Head of caudate nucleus (tissue), 42 donors: ENCODE measurements at places on chromosomes 5 and 9.

- no peak for DNase-seq
Measured at GRCh38 chr9:133008406-133008805, 22.4 kb upstream of the GTF3C5 start.

- DNase-seq: no peak
Measured at GRCh38 chr9:97480749-97481148, 20.7 kb upstream of the TMOD1 start.

GRCh38 chr9:91354881-91355280, 6.8 kb downstream of the AUH start:
- no peak for DNase-seq

- no peak for DNase-seq
Measured at GRCh38 chr5:32753765-32754164, 42.6 kb downstream of the NPR3 start.

- DNase-seq: no peak
Measured at GRCh38 chr5:174338185-174339010, 292.9 kb downstream of the NSG2 start.

DNA sequence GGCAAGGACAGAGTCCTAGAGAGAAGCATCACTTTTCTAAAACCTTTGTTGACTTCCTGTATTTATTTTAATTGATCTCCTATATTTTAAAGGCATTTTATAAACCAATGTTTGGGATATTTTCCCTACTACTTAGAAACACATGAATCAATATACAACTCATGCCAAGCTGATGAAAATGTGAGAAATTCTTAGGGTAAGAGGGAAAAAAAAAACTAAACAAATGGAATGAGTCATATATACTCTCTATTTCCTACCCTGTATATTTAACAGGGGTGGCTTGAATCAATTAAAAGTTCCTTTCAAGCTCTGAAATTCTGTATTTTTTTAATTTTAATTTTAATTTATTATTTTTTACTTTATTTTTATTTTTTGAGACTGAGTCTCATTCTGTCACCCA, 19.6 kb downstream of the BAAT start:
- no peak for DNase-seq

GRCh38 chr5:147675168-147675567, 107.4 kb downstream of the JAKMIP2 start:
- DNase-seq: no peak

GRCh38 chr5:142529626-142530278, 156.1 kb downstream of the FGF1 start:
- DNase-seq: no peak

- no peak for DNase-seq
Measured at GRCh38 chr5:176929654-176930053, 30.5 kb upstream of the HK3 start.

DNA sequence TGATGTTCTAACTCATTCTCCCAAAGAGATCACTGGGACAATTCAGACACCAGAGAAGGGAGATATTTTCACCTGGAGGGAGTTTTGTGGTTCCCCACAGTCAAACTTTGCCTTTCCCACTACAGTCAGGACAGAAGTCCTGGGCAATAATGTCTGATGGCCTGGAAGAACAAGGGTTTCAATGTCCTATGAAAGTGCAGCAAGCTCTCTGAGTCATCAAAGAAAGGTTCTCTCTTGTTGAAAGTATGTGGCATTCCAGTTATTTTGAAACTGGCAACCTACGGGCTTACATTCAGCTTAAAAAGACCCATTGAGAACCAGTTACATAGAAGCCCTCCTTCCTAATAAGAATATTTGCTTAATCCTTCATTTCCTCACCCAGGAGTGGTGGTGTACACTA, 103.9 kb downstream of the INSYN2B start:
- DNase-seq: no peak
